ENCODE measurements at places on chromosomes 11 and 22.

GRCh38 chr11:129280027-129280811, 88.1 kb upstream of the ARHGAP32 start:
- no peak for DNase-seq

DNA sequence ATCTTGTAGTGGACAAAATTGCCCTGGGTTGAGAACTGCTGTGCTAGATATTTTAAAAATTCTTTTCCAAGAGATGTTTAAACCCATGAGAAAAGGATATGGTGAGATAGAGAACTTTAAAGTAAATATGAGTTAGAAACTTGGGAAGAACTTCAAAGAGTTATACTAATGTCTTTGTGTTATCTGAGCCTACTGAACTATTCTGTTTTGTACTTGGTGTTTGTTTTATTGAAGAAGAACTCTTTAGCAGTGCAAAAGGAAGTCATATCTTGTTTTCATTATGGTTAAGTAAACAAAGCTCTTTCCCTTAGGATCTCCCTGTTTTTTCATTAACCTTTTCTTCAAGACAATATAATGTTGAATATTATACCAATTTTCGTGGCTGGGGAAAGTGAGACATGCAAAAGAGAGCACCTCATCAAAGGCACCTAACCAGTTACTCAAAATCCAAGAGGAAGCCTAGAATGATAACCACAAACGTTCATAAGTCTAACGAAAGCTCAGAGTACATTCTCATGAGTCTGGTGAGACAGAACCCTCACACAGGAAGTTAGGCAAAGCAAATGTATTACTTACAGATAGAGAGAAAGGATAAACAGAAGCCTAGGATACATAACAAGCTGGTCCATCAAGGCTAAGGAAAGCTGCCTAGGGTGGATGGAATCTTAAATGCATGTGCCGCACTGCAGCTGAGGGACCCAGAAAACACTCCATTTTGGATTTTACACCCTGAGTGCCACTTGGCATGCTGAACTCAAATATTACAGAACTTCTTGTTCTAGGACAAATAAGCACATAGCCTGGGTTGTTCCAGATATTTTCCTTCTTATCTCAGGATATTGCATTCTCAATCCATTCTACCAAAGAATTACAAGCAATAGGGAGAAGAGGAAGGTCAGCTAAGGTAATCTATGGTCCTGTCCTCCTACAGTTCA, 112.5 kb upstream of the ANO3 start:
- DNase-seq: peak; percentile 76

DNA sequence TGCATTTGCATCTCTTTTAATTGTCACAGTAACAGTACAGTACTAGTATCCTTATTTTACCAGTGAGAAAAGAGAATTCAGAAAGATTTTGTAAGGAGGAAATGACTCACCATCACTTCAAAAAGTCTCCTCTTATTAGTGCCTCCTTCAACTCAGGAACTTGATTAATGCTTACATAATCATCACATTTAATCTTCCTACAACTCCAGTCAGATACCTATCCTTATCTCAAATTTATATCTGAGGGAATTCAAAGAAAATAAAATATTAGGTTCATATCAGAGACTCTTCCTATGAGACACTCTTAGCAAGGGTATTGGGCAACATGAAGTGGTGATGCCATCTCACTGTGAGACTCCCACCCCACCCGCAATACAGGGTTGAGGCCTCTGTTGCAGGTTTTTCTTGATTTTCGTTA, 26.1 kb upstream of the CTSC start:
- DNase-seq: no peak

DNA sequence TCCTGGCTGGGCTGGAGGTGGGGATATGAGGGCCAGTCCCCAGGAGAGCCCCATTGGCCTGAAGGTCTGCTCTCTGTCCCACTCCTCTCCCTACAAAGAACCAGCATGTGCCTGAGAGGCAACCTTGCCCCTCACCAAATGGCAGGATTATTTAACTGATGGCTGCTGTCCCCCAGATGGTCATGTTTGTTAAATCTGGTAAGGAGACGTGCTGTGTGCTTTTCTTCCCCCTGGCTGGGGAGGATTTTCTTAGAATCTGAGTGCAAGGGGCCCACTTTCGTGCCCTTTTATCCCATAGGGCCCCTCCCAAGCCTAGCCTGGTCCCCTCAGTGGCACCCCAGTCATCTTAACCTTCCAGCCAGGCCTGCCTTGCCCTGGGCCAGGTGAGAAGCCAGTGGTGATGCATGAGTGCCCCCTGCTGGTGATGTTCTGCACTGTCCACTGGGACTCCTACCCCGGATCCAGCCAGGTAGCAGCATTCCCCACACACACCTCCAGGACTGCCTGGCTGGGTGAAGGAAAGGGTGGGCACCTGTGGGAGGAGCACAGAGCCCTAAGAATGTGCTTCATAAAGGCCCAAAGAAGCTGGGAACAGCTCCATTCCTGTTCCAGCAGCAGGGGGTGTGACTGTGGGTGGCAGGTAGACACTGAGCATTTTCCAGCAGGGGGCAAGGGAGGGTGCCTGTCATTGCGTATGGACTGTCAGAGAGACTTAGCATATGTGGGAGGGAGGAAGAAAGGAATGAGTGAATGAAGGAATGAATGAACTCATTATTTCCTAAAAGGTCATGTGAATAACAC, 28.9 kb downstream of the MFNG start:
- no peak for DNase-seq

DNA sequence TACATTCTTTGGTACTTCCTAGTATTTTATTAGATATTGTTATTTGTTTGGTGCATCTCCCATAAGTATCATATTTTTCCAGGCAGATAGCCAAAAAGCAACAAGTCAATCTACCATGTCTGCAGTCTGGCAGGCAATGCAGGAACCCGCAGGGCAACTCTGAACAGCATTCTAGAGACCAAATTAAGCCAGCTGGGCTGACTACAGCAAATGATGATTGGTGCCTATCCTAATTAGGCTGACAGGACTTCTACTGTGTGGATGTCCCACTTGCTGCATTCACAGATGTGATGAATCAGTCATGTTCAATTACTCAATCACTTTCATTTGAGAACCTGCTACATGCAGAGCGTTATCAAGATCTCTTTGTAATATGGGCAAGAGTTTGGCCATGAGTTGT, 40.3 kb upstream of the AMOTL1 start:
- peak; percentile 85 for DNase-seq

DNA sequence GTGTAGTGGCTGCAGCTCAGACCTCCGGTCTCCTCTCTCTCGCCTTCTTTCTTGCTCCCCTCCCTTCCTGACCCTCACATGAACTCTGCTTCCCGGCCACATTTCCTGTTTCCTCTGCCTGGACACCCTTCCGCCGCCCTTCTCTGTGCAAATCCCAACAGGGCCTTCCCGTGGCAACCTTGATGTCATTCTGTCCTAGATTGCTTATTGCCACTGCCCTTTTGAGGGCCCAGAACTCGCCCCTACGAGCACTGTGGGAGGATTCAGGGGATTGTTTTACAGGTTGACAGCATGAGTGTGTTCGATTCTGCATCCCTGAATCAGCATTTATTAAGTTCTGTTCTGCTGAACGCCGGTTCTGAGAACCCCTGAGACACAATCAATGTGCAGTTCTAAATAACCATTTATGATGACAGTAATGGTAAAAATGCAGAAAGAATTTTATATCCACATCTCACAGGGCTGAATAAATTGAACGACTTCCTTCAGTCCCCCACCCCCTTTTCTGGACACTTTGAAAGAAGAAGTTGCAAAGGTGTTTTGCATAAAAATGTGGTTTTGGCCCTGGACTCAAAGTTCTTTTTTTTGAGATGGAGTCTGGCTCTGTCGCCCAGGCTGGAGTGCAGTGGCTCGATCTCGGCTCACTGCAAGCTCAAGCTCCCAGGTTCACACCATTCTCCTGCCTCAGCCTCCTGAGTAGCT, 6.4 kb downstream of the BATF2 start:
- no peak for DNase-seq

GRCh38 chr11:67288452-67289225, 464 bp upstream of the ANKRD13D start:
- DNase-seq: no peak

DNA sequence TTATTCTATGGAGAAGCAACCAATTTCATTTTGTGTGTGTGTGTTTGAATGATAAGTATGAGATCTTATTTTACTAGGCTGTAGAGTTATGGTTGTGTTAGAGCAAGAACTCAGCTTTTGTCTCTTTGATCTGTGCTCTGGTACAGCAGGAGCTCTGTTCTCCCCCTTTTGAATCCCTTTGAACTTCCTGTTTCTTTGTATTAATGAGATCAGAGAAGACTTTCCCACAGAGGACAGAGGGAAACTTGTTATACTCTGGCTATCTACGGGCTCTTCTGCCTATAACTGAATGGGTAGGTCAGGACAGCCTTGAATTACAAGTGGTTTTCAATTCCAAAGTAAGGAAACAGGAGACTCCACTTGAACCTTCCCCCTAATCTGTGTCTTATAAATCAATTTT, 1015.0 kb upstream of the RAG2 start:
- no peak for DNase-seq

DNA sequence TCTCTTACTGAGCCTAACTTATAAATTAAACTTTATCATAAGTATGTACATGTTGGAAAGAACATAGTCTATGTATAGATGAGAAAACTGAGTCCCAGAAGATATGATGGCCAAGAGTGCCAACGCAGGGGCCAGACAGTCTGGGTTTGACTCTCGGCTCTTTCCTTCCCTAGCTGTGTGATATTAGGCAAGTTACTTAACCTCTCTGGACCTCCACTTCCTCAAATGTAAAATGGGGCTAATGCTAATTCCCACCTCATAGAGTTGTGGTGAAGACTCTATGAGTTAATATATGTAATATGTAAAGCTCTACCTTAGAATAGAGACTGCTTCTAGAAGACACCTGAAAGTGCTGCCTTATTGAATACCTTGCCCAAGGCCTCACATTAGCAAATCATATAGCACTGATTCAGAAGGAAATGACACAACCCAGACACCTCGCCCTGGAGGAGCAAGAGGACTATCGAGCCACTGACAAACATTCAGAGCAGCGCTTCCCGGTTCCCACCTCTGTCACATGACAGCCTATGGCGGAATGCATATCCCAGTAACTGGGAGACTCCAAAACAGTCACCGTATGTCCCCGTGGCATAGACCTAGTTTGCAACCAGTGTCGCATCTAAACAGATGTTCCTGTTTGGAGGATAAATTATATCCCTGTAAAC, 11.3 kb upstream of the CCDC86 start:
- DNase-seq: no peak

GRCh38 chr11:130179396-130180306, 20.1 kb downstream of the ST14 start:
- DNase-seq: no peak

DNA sequence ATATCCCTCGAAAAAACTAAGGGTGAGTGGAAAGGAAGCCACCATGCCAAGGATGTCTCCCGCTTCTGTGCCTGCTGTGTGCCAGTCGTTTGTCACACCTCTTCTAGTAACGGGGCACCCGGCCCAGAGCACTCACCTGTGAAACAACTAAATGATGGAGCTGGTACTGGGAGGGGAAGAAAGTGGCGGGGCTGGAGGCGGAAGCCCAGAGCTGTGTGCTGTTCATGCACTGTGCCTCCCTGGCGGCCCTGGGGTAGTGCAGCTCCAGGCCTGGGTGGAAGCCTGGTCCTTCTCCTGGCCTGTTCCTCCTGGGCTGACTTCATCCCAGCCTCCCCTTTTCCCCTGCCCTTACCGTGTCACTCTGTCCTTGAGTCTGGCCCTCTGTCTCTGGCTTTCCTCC, 130.2 kb downstream of the CEP164 start:
- no peak for DNase-seq

GRCh38 chr11:95792200-95792599, 1.9 kb downstream of the CEP57 start:
- no peak for DNase-seq

DNA sequence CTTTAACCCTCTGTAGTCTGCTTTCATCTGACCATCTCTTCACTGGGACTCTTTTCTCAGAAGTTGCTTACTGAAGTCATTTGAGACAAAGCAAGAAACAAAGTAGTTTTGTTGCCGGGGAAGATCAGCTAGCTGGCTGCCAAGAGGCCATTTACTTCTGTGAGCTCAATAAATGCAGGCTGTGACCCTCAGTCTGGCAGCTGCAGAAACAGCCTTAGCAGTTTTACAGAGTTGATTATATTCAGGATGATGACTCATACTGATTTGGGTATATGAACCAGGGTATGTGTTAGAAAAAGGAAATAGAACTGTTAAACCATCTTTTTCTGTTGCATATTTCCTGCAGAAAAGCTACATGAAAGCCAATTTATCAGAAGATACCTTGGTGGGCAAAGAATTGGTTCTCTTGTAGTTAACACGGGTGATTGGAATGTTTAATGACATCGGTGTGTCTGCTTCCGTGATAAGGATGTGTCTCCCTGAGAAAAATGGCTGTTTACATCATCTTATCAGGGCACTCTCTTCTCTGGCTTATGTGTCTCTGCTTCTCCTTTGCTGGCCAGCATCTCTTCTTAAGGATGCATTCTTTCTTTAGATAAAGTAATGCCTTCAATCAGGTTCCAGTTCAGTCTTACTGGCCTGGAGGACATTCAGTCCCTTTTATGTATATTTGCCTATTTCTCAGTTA, 18.5 kb downstream of the FIBIN start:
- DNase-seq: no peak

- no peak for DNase-seq
Measured at GRCh38 chr22:32804531-32805360, 3.2 kb downstream of the TIMP3 start.

GRCh38 chr11:73389134-73389525, 12.9 kb downstream of the RELT start:
- no peak for DNase-seq

DNA sequence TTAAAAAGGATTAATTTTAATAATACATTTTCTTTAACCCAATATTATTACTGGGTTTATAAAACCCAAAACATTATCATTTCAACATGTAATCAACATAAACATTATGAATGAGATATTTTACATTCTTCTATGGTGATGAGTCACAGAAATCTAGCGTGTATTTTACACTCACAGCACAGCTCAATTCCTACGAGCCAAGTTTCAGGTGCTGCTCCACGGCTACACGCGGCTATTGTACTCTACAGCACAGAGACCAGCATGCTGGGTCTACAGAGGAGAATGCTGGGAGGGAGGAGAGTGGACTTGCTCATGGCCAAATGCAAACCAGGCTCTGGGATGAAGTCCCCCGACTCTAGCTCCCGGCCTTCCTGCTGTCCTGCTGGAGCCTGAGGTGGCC, 72.0 kb upstream of the LMO1 start:
- no peak for DNase-seq

- no peak for DNase-seq
Measured at GRCh38 chr11:6633422-6634408, 14.5 kb upstream of the TPP1 start.

DNA sequence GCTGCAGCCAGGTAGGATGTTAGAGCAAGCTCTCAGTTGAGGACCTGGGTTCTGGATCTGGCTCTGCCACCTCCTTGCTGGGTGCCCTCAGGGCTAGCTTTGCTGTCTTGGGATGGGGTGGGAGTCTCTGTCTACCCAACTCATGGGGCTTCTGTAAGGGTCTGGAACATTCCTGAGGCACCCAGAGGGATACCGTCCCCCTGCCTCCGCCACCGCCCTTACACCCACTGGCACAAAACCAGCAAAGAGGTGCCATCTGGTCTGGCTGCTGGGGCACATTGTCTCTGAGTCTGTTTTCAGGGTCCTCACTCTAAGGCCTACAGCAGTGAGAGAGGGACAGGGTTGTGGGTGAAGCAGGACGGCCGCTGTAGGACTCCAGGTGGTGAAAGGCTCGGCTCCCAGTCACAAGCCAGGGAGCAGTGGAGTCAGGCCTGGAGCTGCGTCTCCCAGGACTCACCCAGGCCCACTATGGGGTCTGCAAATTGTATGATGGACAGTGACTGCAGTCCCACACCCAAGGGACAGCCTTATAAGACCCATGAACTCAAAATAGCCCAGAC, 84.9 kb downstream of the MORC2 start:
- DNase-seq: no peak
